ENCODE measurements at places on chromosomes 11 and 22. TPM values are rescaled to one million over a fixed set of nuclear protein-coding genes. Genes with fewer than 3 reads are reported as not detected.
A peak's percentile ranks its signal among the peaks of the same experiment; 100 is the strongest.

DNA sequence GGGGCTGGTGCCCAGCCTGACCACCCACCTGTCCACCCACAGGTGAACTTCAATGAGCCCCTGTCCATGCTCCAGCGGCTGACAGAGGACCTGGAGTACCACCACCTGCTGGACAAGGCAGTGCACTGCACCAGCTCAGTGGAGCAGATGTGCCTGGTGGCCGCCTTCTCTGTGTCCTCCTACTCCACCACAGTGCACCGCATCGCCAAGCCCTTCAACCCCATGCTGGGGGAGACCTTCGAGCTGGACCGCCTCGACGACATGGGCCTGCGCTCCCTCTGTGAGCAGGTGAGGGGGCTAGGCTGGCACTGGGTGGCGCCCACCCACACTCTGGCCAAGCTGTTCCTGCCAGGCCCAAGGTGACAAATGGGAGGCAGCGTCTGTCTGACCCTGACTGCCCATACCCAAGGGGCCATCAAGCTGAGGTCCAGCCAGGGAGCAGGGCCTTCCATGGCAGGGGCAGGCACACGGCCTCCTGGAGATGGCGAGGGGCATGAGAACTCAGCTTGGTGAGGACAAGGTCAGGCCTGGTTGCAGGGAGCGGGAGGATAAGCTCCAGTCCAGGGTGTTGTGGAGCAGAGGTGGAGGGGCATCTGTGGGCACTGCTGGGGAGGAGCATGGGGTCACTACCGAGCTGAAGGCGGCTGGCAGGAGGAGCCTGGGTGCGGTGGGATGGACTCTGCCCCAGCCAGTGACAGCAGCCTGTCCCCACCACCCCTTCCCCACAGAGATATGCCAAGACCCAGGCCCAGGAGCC lies 77.7 kb downstream of the MORC2 start:
- no peak for DNase-seq

DNA sequence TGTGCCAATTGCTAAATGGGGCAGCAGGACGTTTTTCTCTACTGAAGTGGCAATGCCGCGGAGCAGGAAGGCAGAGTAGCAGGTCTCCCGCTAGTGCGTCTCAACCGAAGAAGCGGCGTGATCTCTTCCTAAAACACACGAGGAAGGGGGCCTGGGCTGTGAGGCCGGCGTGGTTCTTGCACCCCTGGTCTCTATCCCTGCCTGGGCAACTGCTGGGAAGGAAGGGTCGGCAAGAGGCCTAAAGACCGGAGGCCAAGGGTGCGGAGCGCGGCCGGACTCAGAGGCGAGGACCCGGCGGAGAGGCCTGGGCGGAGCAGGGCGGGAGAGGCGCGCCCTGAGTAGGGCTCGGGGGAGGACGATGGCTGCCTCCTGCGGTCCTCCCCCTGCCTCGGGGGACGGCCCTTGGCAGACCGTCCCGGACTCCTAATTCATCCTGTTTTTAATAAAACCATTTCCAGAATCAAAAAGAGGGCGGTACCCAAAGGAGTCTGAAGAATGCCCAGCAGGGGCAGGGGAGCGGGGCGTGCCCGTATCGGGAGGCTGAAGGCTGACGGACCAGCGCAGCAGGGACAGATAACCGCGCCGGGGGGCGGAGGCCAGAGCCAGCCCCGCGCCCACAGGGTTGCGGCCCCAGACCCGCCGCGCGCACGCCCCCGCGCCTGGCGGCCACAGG lies 572 bp upstream of the APLP2 start:
- peak; percentile 95 for DNase-seq

- DNase-seq = peak; percentile 21
Observed at GRCh38 chr11:121696177-121696871, 243.6 kb upstream of the SORL1-AS1 start.

DNA sequence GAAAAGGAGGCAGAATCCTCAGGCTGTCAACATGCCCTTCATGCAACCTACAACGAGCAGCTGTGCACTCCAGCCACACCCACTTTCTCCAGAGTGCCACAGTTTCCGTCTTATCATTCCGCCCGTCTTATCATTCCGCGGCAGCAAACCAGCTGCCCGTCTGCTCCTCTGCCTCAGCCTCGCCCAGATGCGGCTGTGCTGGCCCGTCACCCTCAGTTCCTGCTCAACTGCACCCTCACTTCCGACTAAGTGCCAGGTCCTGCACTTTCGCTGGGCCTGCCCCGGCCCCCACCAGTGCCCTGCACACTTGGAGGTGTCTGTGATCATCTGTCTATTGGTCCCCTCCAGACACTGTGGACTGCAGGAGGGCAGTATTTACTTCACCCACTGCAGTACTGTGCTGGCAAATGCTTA lies 43.7 kb downstream of the MICAL3 start:
- peak; percentile 85 for DNase-seq

GRCh38 chr22:22210375-22210774 lies 34.2 kb upstream of the VPREB1 start:
- DNase-seq = no peak

- no peak for DNase-seq
Observed at GRCh38 chr11:118001494-118001971, 15.3 kb downstream of the IL10RA start.

CRYBA4 gene
- total RNA-seq = not detected

C11orf42 gene
- not detected for total RNA-seq

RIBC2 gene
- not detected for total RNA-seq

PGR gene
- 14.0 TPM for total RNA-seq

LGR4 gene
- total RNA-seq = 106 TPM

MMP1 gene
- total RNA-seq = not detected

SYT13 gene
- total RNA-seq = 2.6 TPM

TMPRSS4 gene
- total RNA-seq = 3.4 TPM

Measured in umbilical cord (tissue), 2 donors.